ENCODE measurements at places on chromosomes 11 and 22.

GRCh38 chr22:27795696-27796517, 5.6 kb downstream of the MN1 start:
- no peak for DNase-seq

DNA sequence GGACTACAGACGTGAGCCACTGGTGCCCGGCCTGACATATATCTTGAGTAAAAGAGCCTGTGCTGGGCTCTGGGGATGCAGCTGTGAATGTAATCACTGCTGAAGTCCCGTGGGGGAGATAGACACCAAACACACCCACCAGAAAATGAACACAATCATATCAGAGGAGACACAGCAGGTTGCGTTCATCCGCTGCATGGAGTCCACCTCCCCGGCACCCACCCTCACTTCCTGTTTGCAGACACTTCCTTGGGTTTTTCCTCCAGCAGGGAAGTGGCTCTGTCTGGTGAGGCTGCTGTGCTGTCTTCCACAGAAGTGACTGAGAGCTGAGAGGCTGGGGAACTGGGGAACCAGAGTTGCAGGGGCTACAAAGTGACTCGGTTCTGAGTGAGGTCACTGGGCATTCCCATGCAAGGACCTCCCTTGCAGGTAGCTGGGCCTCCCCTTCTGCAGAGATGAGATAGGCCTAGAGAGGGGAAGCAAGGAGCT, 7.2 kb downstream of the MICALL1 start:
- DNase-seq, result no peak

GRCh38 chr11:44853666-44854065, 97.0 kb downstream of the TP53I11 start:
- no peak for DNase-seq

- no peak for DNase-seq
These were observed 93.5 kb upstream of the ANO1 start for GRCh38 chr11:69984457-69985261.

GRCh38 chr22:19606332-19607191, 82.4 kb upstream of the CLDN5 start:
- no peak for DNase-seq

DNA sequence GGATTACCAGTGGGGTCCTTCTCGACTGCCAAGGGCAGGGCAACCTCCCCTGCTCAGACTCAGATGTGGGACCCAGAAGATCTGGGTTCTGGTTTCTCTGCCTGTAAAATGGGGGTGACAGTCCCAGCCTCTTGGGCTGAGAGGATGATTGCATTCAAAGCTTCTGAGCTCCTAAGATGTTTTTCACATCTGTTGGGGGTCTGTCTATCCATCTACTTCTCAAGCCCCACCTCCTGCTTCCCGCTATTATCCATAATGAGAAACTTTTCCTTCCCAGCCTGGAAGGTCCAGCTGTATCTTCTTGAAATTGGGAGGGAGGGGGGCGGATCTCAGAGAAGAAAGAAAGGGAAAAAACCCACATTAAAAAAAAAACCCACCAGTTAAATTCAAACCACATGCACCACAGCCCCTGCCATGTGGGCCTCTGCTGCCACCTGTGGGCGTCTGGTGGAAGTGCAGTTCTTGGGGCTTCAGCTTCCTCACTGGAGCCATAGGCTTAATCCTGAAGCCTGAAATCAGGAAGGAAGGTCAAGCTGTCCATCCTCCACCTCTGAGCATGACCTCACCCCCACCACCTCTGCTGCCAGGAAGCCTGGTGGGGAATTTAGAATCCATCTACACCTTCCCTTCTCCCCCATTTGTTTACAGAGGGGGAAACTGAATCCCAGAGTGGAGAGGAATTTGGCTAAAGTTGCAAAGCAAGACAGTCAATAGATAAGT, 27.3 kb downstream of the ARHGEF17 start:
- DNase-seq, result peak; percentile 83

GRCh38 chr11:12200279-12200990, 90.0 kb downstream of the MICAL2 start:
- DNase-seq, result no peak

DNA sequence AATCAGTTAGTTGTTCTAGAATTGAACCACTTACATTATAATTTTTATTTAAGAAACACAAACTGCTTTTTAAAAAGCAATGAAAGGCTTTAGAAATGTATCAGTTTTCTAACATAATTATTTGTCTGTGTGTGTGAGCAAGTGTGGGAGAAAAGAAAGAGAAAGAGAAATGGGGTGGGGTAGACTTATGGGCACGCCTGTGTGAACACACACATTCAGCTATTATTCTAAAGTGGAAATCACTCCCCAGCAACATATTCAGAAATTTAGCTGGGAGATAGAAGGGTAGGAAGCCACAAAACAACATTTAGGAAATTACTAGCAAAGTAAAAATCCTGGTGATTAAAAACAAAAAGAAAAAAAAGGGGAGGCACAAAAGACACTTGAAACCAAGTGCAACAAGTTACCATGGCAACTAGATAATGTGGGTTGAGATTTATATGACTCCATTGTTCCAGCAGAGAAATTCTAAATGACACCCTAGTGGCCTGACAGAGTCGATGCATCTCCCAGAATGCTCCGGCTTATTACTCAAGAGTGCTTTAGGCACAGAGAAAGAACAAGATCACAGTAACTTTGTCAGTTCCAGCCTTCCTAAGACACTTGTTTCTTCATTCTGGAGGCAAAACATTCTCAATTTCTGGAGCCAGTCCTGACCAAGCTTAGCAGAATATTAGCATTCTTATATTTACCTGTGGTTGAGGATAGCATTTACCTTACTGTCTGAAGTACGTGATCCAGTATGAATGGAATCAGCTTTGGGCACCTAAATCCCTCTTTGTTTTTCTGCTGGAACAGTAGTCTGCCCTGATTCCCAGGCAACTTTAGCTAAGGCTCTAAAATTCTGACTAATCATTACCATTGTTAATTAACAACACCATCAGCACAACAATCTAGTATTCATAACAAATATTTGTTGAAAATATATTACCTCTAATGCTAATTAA, 444.4 kb downstream of the DLG2 start:
- DNase-seq, result peak; percentile 30

GRCh38 chr11:122210367-122210997, 94.5 kb upstream of the BLID start:
- no peak for DNase-seq

DNA sequence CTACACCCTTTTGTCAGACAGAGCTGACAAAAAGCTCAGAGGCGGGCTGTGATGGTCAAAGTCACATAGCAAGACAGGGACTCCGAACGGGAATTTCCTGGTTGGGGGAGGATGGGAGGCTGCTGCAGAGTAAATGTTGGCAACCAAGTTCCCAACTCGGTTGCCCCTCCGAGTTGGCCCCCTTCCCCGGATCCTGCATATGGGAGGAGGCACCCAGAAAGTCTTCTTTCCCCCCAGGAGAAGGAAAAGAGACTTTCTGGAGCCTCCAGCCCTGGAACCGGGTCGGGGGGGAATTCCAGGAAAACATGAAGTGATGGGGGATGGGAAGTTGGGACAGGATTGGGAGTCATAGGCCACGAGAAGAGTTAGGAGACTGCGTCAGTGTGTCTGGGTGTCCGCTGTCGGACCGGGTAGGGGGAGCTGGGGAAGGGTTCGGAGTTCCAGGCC, 614 bp downstream of the SELENOM start:
- no peak for DNase-seq

GRCh38 chr11:134429106-134429505, 17.1 kb upstream of the B3GAT1 start:
- no peak for DNase-seq

DNA sequence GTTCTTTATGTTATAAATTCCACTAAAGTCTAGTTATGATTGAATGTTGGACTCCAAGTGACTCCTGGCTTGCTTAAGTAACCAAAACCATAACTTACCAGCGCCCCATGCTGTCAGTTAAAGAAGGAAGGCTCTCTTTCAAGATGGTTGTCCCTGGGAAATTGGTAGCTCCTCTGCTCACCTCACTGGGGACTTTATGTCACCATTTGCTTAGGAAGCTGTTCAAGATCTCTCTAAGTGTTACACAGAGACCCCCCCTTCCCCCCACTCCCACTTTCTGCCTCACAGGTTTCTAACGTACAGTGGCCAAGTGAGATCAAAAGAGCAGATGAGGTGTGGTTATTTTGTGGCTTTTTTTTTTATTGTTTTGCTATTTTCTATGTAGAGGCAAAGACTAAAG, 301.8 kb downstream of the AASDHPPT start:
- DNase-seq, result no peak

- peak; percentile 69 for DNase-seq
These were observed 159.4 kb downstream of the BUD13 start for GRCh38 chr11:116613206-116613875.

DNA sequence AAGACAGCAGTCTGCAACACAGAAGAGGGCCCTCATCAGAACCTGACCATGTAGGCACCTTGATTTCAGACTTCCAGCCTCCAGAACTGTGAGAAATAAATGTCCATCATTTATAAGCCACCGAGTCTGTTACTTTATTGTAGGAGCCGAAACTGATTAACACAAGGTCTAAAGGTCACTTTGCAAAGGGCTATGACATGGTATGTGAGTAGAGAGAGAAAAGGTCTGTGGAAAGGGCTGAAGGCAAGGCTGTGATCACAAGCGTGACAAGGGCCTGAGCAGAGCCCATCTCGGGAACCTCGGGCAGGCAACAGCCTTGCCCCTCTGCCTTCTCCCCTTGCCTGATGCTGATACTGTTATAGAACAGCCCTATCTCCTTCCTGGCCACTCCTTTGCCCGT, 73.4 kb upstream of the TEAD1 start:
- DNase-seq, result no peak

- no peak for DNase-seq
These were observed 128.8 kb upstream of the ANO1 start for GRCh38 chr11:69949327-69949726.

GRCh38 chr11:47864901-47865300, 16.8 kb upstream of the NUP160 start:
- DNase-seq, result no peak

DNA sequence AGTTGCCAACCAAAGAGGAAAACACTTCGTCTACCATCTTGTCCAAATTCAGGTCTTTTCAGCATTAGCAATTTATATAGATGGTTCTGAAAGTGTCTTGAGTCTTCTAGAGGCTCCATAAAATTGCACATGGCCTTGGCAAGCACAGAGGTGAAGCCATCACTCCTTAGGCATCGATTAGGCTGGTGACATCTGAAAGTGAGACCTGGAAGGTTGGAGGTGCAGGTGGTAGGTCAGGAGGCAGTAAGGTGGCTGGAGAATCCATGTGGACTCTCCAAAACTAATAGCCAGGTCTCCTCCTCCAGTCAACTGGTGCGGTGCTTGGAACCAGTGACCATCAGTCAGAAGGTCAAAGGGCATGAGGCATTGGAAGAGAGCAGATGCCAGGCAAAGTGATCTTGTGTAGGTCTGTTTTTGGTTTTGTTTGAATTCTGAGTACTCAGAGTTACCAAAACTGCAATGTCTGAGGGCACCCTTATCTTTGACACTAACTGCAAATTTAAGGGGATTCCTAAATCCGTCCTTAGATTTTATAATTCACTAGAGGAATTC, 6.6 kb upstream of the APOL2 start:
- DNase-seq, result no peak

GRCh38 chr11:34893416-34893815, 22.8 kb downstream of the APIP start:
- DNase-seq, result no peak

GRCh38 chr11:94271885-94272372, 32.5 kb upstream of the IZUMO1R start:
- DNase-seq, result no peak

GRCh38 chr11:46719048-46719542, at the start of gene F2:
Gene F2, plus strand, starts transcription at chr11:46719213. Its CDS starts 23 bp downstream, at chr11:46719236.
- no peak for DNase-seq

DNA sequence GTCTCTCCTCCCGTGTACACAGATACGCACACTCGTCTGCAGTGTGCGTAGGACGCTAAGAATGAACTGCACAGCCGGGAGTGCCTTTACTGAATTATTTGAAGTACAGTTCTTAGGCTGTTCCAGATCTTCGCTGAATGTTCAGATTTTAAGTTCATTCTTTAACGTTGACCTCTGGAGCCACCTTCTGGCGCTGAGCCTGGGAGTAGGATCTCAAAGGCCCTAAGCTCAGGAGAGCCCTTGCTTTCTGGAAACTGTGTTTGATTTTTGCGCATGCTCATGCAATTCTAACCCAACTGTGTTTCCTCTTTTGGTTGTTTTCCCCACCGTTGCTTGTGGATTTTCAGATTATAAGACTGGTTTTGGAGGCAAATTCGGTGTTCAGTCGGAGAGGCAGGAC, 22.8 kb downstream of the CTTN start:
- no peak for DNase-seq

DNA sequence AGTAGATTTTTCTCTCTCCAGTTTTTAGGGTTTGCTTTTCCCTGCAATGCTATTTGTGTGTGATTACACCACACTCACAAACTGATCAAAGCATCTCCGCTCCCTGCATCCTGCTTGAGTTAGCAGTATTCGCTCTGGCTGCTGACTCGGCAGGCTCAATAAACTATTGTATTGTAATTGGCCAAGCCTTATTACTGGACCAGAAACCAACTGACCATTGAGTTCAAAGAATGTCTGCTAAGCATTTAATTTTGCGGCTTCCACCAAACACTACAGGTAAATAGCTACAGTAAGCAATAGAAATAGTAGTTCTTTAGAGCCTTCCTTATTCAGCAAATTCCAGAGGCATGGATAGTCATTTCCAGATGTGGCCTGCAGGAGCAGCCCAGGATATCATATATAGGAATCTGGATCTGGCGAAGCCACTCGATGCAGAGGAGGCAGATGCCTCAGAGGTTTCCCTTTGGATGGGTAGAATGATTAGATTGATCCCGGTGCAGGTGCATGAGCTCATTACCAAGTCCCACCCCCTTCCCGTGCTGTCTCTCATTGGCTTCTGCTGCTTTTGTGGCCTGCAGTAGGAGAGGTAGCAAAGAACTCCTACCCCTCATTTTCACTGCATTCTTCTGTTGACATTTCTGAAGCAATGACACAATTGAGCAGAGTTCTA, 77.3 kb downstream of the COMMD9 start:
- no peak for DNase-seq

All from D341Med (cell line).